Stimulated activated CD4-positive, alpha-beta T cell treated with anti-CD3 and anti-CD28 coated beads, Interleukin-1b, Interleukin-23, amount 100 ng/mL, for 4 hours (primary cell): ENCODE measurements at places on chromosomes 12 and 14.

- DNase-seq, result no peak
Observed at GRCh38 chr12:121814429-121815119, 10.8 kb downstream of the SETD1B start.

GRCh38 chr14:104344818-104345620, 206.6 kb downstream of the KIF26A start:
- DNase-seq, result no peak

DNA sequence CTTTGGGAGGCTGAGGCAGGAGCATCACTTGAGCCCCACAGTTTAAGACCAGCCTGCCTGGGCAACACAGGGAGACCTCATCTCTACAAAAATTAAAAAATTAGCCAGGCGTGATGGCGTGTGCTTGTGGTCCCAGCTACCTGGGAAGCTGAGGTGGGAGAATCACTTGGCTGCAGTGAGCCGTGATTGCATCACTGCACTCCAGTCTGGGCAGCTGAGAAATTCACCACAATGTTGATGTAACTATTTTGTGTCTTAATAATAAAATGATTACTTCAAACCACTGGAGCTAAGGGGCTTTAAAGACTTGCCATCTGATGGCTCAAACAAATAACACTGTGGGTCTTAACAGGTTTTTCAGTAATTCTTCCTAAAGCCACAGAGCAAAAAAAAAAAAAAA, 10.8 kb downstream of the ERH start:
- no peak for DNase-seq

GRCh38 chr12:106629797-106630659, 47.2 kb downstream of the RFX4 start:
- DNase-seq, result no peak

DNA sequence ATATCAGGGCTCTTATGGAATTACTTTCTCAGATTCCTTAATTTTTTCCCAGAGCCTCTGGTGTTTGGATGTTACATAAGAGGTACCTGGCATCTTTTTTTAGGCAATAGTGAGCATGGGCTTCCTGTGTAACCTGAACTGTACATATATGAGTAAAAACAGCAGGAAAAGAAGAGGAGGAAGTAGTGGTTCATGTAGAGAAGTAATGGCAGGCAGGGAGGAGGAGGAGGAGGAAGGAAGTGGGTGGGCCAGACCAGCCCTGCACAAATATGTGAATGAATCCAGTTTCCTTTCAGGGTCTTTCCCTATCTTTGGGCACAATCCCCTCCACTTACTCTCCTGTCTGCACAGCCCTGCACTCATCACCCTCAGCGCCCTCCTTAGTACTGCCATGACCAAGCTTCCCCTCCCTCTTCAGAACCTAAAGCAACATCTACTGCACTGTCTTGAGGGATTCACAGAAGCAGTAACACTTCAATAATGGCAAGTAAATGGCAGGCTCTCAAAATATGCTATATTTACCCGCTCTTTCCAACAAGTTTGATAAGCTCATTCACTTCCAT, 40.9 kb upstream of the GSG1 start:
- no peak for DNase-seq

DNA sequence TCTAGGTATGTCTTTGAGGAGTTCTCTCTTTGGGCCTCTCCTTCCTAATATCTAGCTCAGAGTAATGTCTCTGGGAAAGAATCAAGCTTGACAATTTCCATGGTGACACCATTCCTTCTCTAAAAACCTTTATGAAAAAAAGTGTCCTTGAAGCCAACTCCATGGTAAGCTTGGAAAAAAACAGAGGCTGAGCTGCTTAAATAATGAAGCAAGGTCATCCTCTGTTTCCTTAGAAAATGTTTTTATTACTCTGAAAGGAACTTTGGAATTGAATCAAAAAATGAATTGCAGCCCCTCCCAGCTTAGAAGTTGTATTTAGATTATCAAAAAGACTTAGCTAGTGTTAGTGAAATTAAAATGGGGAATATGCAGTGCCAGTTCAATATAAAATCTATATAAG, 166.1 kb upstream of the KITLG start:
- no peak for DNase-seq

DNA sequence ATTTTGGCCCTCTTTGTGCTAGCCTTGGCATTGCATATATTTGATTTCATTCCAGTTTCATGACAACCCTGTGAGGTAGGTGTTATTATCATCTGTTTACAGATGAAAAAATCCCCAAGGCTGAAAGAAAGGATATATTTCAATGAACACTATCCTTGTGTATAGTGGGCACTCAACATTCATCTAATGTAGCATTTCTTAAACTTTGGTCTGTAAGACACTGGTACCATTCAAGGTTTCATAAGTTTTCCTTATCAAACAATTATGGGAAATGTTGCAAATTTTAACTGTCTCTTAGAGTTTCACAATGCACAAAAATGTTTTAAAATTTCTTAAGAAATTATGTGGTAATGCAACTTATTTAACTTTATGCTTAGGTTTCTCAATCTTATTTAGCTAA, 44.3 kb downstream of the ATP23 start:
- DNase-seq, result no peak

GRCh38 chr12:5063149-5063548, 19.5 kb downstream of the KCNA5 start:
- DNase-seq, result no peak

DNA sequence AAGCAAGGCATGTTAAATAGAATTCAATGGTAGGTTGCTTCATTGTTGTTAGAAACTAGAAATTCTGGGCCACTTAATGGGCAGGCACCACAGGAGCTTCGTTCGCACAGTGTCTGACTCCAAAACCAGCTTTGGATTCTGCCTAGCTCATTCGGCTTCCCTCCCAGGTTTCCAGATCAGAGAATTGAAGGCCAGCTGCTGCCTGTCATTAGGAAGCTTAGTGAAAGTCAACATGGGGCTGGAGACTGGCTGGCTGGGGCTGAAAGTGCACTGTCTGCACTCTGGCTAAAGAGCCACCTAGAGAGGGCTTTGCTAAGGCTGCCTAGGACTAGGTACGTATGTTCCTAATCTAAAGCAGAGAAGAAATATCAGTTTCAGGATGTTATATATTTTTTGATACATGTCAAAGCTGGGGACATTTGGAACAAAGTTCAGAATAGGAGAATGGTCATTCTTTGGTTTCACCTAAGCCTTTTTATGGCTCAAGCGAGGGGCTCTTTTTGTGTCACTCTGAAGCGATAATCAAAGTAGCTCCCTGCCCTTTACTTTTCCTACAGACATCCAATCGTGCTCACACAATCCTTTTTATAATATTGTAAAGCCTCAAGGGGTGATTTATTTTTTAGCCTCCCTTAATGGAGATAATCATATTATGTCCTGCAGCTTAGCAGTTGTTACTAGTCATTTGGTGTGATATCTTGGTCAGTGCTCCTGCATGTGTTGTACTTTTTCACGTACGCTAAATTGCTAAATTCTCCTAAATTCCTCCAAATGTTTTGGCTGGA, 238.5 kb upstream of the NAV3 start:
- no peak for DNase-seq

- DNase-seq, result no peak
Observed at GRCh38 chr14:21395450-21395849, 11.6 kb upstream of the SUPT16H start.

GRCh38 chr14:62691647-62692489, 353.4 kb downstream of the KCNH5 start:
- no peak for DNase-seq
